ENCODE measurements at places on chromosomes 6 and 20. TPM values are rescaled to one million over a fixed set of nuclear protein-coding genes. Genes with fewer than 3 reads are reported as not detected.

MATN4 gene
- polyA plus RNA-seq, result not detected

BMP6 gene
- 0.22 TPM for polyA plus RNA-seq

KIF6 gene
- polyA plus RNA-seq, result not detected

TPMT gene
- 24.0 TPM for polyA plus RNA-seq

WFDC6 gene
- not detected for polyA plus RNA-seq

VWA7 gene
- polyA plus RNA-seq, result 1.8 TPM

DNA sequence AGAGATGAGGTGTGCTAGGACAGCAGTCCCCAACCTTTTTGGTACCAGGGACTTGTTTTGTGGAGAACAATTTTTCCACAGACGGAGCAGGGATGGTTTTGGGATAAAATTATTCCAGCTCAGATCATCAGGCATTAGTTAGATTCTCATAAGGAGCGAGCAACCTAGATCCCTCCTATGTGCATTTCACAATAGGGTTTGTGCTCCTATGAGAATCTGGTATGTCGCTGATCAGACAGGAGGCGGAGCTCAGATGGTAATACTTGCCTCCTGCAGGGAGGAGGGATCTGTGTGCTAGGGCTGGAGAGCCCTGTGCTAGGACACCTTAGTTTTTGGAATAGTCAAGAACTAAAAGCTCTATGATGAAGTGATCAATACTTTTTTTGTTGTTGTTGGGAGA lies 2.5 kb downstream of the SMIM13 start:
- no peak overlapping the region for H3K27ac ChIP-seq
- no peaks in the 10 kb centered on the region for H3K36me3 ChIP-seq
- peaks cover 10% of the 10 kb centered on the region for H3K27me3 ChIP-seq
- no peak overlapping the region for H3K4me3 ChIP-seq

DNA sequence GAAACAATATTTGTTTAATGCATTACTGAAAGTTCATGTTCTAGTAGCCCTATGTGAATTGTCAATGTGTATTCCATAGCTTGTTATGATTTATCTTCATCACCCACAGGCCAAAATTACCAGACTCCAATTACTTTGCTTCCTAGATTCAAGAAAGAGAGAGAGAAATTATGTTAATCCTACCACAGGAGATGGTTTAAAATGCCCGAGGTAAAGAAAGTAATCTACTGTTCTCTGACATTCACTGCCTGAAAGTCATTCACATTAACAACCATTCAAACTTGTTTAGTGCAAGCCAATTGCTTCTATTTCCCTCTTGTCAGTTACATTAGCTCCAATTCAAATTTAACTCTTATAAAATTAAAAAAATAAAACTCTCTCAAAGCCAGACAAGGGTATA lies 260.4 kb upstream of the THEMIS start:
- H3K36me3 ChIP-seq, result no peaks in the 10 kb centered on the region
- no peaks in the 10 kb centered on the region for H3K27me3 ChIP-seq
- no peak overlapping the region for H3K4me3 ChIP-seq
- no peak for DNase-seq

DNA sequence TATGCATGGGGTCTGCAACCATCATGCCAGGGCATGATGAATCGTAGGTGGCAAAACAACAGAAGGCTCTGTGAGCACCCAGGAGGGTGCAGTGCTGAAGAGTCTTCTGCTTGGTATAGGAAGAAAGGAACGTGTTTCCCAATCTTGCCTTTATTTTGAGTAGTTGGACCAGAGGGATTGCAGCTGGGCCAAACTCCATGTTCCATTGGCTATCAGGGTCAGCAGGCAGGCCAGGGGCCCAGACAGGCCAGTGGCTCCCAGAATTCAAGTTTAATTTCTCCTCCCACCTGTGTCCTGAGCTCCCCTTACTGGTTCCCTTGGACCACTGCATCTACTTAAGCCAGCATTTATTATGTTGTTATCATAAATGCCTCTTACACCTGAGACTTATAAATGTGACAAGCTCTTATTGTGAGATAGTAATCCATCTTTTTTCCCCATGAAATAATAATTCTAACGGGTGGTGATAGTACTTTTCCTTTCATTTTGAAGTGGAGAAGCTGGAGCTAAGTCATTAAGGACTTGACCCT lies 918 bp upstream of the TRIM38 start:
- H3K4me3 ChIP-seq, result peak overlapping the region; percentile 99
- peaks cover 6% of the 10 kb centered on the region for H3K27me3 ChIP-seq
- peaks cover 65% of the 10 kb centered on the region for H3K4me1 ChIP-seq

DNA sequence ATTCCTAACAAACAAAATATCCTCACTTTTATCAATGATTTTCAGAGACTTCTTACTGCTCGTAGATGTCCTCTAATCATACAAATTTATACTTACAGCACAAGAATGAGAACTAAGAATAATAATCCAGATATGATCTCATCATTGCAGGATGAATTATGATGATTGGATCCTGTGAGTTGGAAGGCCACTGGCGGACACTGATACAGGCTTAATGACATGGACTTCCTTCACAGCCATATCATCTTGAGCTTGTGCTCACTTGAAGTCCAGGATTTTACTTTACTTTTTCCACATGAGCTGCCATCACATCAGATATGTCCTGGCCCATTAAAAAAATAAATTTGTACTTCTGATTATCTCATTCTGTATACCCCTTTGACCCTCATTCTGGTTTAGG lies 94.3 kb downstream of the NKAIN2 start:
- no peaks in the 10 kb centered on the region for H3K27me3 ChIP-seq
- no peaks in the 10 kb centered on the region for H3K4me1 ChIP-seq
- no peaks in the 10 kb centered on the region for H3K36me3 ChIP-seq
- H3K27ac ChIP-seq, result no peak overlapping the region

DNA sequence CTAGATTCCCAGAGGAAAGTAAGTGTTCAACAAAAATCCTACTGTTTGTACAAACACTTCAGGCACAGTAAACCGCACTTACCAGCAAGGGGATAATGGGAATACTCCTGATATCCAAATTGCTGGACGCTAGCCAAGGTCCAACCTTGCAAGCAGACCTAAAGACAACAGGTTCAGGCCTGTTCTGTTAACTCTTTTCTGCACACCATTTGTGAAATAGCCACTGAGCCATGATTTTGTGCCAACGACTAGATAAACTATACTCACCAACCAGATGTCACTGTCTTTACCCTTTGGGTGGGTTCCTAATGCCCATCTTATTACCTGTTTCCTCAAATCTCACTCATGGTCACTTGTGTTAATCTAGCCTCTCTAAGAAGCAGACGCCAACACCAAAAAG lies 43.5 kb downstream of the GOPC start:
- H3K36me3 ChIP-seq, result peaks cover 11% of the 10 kb centered on the region
- H3K27me3 ChIP-seq, result peaks cover 2% of the 10 kb centered on the region
- H3K4me1 ChIP-seq, result no peaks in the 10 kb centered on the region
- no peak for DNase-seq
- H3K4me3 ChIP-seq, result no peak overlapping the region

GRCh38 chr20:62370115-62370806 lies 3.1 kb upstream of the LAMA5 start:
- no peak overlapping the region for H3K27ac ChIP-seq
- DNase-seq, result no peak
- H3K36me3 ChIP-seq, result no peaks in the 10 kb centered on the region
- H3K4me3 ChIP-seq, result no peak overlapping the region

- no peaks in the 10 kb centered on the region for H3K27me3 ChIP-seq
- peaks cover 29% of the 10 kb centered on the region for H3K4me1 ChIP-seq
- H3K36me3 ChIP-seq, result no peaks in the 10 kb centered on the region
- H3K27ac ChIP-seq, result no peak overlapping the region
- H3K4me3 ChIP-seq, result peak overlapping the region; percentile 15
- no peak for DNase-seq
These were observed 51.0 kb upstream of the IL20RA start for GRCh38 chr6:137095651-137096238.

- peak; percentile 10 for DNase-seq
- H3K4me3 ChIP-seq, result peak overlapping the region; percentile 90
- H3K36me3 ChIP-seq, result no peaks in the 10 kb centered on the region
- H3K27me3 ChIP-seq, result peaks cover 7% of the 10 kb centered on the region
These were observed 572 bp downstream of the DSE start for GRCh38 chr6:116371120-116371917.

DNA sequence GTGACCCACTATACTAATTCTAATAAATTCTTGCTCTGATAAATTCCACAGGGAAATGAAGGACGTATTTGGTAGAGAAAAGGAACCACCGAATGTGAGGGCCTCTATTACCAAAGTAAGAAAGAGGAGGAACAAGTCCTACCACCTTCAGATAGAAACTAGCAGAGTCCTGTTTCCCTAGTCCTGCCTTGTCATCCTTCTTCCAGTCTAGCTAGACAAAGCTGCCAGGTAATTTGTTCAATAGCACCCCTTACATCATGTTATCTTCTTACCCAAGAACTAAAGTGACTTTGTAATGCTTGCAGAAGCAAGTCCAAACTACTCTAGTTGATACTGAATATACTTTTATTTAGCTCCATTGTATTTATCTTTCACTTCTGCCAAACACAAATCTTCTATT lies 29.3 kb upstream of the FAM83B start:
- H3K36me3 ChIP-seq, result no peaks in the 10 kb centered on the region
- no peak overlapping the region for H3K4me3 ChIP-seq
- H3K27ac ChIP-seq, result no peak overlapping the region
- H3K4me1 ChIP-seq, result no peaks in the 10 kb centered on the region
- H3K27me3 ChIP-seq, result no peaks in the 10 kb centered on the region

GRCh38 chr6:33947916-33948594 lies 144.3 kb upstream of the MLN start:
- no peaks in the 10 kb centered on the region for H3K4me1 ChIP-seq
- H3K36me3 ChIP-seq, result no peaks in the 10 kb centered on the region
- peaks cover 12% of the 10 kb centered on the region for H3K27me3 ChIP-seq

- no peak for DNase-seq
- peaks cover 3% of the 10 kb centered on the region for H3K27me3 ChIP-seq
- H3K27ac ChIP-seq, result no peak overlapping the region
- no peaks in the 10 kb centered on the region for H3K36me3 ChIP-seq
These were observed 17.3 kb downstream of the SMAP1 start for GRCh38 chr6:70684794-70685493.

GRCh38 chr6:49553384-49553783 lies 2.9 kb downstream of the C6orf141 start:
- no peaks in the 10 kb centered on the region for H3K36me3 ChIP-seq
- DNase-seq, result no peak
- H3K4me1 ChIP-seq, result peaks cover 23% of the 10 kb centered on the region
- H3K27me3 ChIP-seq, result peaks cover 12% of the 10 kb centered on the region
- no peak overlapping the region for H3K4me3 ChIP-seq
- H3K27ac ChIP-seq, result no peak overlapping the region

DNA sequence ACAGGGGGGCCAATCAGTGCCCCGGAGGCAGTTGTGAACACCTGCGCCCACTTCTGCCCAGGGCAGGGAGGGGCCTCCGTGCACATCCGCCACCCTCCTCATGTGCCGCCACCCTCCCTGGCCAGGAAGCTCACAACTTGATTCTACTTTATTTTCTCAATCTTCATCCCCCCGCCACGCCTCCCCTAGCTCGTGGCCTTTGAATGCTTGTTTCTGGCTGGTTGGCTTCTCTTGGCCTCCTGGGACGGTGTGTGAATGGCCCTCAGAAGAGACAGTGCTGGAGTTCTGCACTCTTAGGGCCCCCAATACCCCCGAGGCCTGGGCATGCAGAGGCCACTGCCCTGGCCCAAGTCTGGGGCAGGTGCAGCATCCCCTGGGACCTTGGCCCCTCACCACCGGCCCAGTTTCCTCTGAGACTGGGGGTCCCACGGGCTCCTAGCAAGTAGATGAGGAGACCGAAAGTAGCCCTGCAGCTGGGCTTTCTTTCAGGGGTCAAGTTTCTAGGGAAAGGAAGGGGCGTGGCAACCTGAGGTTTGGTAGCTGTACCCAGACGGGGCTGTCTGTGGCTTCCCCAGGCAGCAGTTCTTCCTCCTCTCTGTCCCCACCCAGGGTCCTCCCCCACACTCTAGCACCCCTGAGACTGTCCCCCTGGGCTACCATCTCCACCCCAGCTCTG lies 1.3 kb downstream of the RGS19 start:
- H3K4me1 ChIP-seq, result peaks cover 20% of the 10 kb centered on the region
- DNase-seq, result peak; percentile 48
- peaks cover 5% of the 10 kb centered on the region for H3K27me3 ChIP-seq
- H3K36me3 ChIP-seq, result peaks cover 2% of the 10 kb centered on the region
- H3K4me3 ChIP-seq, result peak overlapping the region; percentile 93
- H3K27ac ChIP-seq, result peak overlapping the region; percentile 65

GRCh38 chr6:87261534-87261933 lies 60.9 kb upstream of the SMIM8 start:
- no peak for DNase-seq
- H3K27ac ChIP-seq, result no peak overlapping the region
- no peak overlapping the region for H3K4me3 ChIP-seq
- peaks cover 6% of the 10 kb centered on the region for H3K4me1 ChIP-seq
- H3K36me3 ChIP-seq, result peaks cover 38% of the 10 kb centered on the region

DNA sequence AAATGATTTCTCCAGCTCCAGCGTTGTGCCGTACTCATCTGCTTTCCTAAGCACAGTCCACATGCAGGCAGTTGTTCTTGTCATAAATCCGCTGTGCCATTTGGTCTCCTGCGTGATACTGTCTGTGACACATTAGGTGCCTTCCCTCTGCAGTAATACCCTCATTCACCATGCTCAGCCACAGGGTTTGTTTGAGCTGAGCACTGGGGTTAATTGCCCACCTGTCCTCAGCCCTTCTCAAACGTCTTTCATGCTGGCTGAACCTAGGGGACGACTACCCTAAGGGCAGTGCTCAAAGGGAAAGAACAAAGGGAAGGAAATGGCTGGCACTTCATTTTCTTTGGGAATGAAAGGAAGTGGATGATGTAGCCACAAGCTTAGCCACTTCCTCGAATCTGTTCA lies 64.2 kb upstream of the MYLIP start:
- peaks cover 11% of the 10 kb centered on the region for H3K4me1 ChIP-seq
- DNase-seq, result no peak
- H3K36me3 ChIP-seq, result peaks cover 4% of the 10 kb centered on the region
- no peak overlapping the region for H3K27ac ChIP-seq
- H3K4me3 ChIP-seq, result no peak overlapping the region

DNA sequence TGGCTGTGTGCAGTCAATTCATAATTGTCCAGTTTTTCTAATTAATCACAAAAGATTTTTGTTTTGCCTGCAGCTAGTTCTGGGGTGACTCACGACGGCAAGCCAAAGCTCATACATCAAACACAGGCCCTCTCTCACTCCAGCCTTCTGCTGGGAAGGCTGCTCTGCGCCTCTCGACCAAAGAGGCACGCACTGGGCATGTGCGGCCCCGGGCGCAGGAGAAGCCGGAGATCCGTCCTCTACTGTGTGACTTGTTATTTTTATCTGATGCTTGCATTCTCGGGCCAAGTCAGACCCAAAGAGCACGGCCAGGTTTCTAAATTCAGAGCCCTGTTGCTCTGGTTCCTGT lies 98.5 kb downstream of the TFAP2A start:
- H3K27me3 ChIP-seq, result peaks cover 1% of the 10 kb centered on the region
- H3K4me3 ChIP-seq, result no peak overlapping the region
- no peaks in the 10 kb centered on the region for H3K36me3 ChIP-seq
- no peak for DNase-seq
- no peak overlapping the region for H3K27ac ChIP-seq

All from immature natural killer cell (primary cell).